ENCODE measurements at places on chromosomes 2 and 18. TPM values are rescaled to one million over a fixed set of nuclear protein-coding genes. Genes with fewer than 3 reads are reported as not detected.

CFAP210 gene
- not detected for polyA plus RNA-seq

GALR1 gene
- not detected for polyA plus RNA-seq

IL1RL2 gene
- polyA plus RNA-seq, result not detected

IL36B gene
- not detected for polyA plus RNA-seq

DNA sequence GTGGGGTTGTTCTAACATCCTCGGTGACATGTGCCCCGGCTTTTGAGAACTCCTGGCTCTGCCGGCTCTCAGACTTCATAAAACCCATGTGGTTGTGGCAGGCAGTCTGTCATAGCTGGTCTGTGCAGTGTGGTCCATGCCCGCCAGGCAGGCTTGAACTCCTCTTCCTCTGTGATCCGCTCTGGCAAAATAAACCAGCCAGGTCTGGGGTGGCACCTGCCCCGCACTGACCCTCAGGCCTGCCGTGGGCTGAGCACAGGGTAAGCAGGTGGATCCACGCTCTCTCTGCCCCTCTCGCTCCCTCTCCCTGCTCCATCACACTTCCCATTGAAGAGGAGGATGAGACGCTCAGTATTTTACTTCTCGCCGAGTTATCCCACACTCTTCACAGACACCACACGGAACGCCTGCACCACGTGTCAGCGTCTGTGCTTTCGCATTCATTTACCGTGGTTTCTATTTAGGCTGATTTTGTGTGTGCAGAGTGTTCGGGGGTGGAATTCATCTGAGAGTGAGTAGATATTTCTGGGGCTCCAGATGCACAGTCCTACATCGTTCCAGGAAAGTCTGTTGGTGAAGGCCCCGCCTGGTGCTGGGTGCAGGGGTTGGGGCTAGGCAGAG, 56.4 kb downstream of the RTP5 start:
- DNase-seq, result peak; percentile 72

DNA sequence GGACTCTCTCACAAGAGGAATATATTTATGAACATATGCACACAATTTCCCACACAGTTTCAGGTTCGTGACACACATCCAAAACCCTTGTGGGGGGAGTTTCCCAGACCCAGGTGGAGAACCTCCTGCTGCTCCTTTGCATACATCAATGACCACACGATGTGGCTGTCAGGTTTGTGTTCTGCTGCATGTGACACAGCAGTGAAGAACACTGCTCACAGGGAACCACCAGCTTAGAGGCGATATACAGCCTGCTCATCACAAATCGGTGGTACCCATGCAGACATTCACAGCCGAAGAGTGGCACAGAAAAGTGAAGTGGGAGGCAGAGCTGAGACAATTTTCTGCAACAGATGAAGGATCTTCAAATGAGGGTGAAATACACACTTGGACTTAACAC, 175.6 kb upstream of the ZFP36L2 start:
- no peak for DNase-seq

- no peak for DNase-seq
Measured at GRCh38 chr18:59783138-59783537, 85.9 kb upstream of the CCBE1 start.

DNA sequence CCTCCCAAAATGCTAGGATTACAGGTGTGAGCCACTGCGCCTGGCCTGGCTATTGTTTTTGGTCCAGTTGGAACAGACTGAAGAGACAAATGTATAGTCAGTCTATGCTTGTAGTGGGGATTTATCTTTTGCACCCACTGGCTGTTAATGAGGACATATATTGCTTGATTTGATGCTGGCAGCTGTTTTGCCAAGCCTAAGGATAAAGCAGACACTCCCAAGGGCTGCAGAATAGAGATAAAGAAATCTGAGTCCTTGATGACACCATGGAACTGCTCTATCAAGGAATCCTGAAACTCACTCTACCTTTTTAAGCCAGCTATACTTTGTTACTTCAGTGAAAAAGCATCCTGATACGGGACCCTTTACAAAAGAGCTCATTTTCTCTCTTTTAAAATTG, 43.1 kb upstream of the ENOSF1 start:
- no peak for DNase-seq

GRCh38 chr2:8685697-8686358, 4.0 kb downstream of the ID2 start:
- DNase-seq, result peak; percentile 83

All from immature natural killer cell (primary cell).